ENCODE measurements at places on chromosomes 3 and 15.

GRCh38 chr3:61401359-61401758, 150.1 kb upstream of the FHIT start:
- DNase-seq = no peak

DNA sequence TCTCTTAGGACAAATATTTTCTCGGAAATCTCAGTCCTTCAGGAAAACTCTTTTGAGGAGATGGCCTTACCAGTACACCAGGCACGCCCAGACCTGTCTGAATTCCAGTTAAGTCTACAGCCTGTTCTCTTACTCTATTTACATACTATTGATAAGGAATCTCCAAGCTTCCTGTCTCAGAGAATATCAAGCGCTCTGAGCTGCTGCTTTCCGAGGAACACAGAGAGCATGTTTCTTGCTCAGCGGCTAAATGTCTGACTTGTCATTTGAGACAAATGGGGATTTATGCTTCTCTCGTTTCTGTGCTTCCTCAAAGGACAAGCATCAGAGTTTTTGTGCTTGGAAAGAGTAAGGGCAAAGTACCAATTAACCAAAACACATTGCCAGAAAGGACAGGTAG, 112.4 kb upstream of the CCDC54 start:
- DNase-seq = no peak

GRCh38 chr3:154176036-154176435, 54.8 kb downstream of the ARHGEF26 start:
- DNase-seq = no peak

- DNase-seq = no peak
Measured at GRCh38 chr3:191339316-191339917, 9.1 kb upstream of the UTS2B start.
